Activated naive CD4-positive, alpha-beta T cell (primary cell): ENCODE measurements at places on chromosomes 3 and 15.

- DNase-seq = no peak
Measured at GRCh38 chr15:29747837-29748417, 74.3 kb downstream of the TJP1 start.

GRCh38 chr3:11250902-11251806 lies 21.0 kb upstream of the ATG7 start:
- no peak for DNase-seq

GRCh38 chr3:22236490-22237270 lies 485.7 kb upstream of the ZNF385D start:
- no peak for DNase-seq

- no peak for DNase-seq
Measured at GRCh38 chr3:30779686-30780287, 114.7 kb downstream of the GADL1 start.

DNA sequence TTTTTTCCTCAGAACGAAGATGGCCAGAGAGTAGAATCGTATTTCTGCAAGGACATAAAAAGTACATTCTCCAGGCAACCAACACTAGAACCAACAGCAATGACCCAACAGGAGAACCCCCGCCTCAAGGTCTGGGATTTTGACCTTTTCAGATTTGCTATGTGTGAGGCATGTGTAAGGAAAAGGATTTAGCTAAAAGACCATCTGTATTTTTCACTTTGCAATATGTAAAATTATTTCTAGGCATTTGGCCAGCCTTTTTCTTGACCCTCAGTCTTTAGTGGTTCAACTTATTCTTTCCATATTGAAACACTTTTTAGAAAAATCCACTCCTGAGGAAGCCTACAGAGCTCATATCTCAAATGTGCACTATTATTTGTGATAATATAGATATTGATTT lies 219.2 kb upstream of the GOLGA6L4 start:
- no peak for DNase-seq

- no peak for DNase-seq
Measured at GRCh38 chr15:68930268-68931022, at the start of gene SPESP1. Gene SPESP1, plus strand, starts transcription at chr15:68930525. Its CDS starts 129 bp downstream, at chr15:68930654.

DNA sequence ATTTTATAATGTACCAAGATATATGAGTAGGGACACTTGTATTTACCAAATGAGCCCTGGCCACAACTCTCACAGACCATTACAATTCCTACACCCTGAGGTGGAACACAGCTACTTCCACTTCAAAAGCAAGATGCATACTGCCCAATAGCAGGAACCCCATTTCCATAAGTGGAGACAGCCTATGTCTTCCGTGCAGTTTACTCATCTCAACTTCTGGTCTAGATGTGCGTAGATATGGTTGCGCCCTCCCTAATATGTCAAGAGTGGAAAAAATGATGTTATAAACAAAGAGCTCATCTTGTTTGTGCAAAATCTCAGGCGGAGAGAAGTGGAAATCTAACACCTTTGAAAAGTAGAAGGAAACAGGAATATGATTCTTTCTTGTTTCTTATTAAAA lies 44.6 kb downstream of the RAB27A start:
- no peak for DNase-seq

DNA sequence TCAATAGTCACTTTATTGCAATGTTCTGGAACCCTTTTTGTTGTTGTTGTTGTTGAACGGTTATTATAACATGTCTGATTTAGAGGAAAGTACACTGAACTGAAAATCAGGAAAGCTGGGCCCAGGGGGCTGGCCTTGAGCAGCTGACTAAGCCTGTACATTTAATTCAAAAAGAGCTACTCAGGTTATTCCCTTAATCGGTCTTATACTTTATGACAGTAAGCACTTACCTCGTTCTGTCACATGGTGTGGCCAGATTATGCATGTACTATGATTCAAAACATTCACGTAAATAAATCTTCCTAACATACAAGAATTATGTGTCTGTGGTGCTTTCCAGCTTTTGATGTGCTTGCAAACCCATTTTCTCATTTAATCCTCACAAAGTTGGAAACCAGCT lies 382.5 kb upstream of the TPRG1 start:
- no peak for DNase-seq

GRCh38 chr3:189455641-189456417 lies 175.4 kb upstream of the TP63 start:
- DNase-seq = no peak

DNA sequence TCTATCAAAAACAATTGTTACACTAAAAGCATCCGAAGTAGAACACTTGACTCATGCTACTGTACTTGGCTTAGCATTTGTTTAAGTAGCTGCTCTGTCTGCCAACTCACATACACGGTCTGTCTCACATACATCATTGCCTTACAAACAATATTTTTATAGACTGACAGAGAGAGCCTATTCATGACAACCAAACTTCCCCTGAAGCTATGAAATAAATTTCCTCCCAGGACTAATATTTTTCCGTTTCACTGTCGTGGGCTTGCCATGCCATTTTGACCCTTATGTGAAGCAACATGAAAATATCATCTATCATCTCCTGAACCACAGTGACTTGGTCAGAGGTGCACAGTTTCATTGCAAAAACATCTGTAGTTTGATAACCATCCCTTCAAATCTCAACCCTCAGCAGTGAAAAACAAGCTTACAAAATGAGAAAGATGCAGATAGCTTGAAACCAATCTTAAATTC lies 66.5 kb upstream of the PYGO1 start:
- DNase-seq = no peak

- no peak for DNase-seq
Measured at GRCh38 chr3:167031364-167032049, 348.6 kb downstream of the ZBBX start.

DNA sequence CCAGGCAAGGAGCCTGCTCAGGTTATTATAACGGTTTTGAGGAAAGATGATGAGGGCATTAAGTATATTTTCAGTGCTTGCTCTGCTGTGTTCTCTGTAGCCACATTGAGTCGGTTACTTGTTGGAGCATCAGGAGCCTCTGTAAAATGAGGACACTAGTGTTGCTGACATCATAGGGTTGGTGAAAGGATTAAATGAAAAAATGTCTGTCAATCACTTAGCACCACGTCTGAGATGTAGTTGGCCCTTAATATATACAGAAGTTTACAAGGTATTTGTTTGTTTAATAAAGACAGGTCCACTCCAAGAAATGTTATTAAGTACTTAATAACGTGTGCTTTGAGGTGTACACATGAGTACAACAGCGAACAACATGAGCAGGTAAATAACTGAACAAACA lies 735 bp upstream of the SLC25A26 start:
- DNase-seq = no peak

DNA sequence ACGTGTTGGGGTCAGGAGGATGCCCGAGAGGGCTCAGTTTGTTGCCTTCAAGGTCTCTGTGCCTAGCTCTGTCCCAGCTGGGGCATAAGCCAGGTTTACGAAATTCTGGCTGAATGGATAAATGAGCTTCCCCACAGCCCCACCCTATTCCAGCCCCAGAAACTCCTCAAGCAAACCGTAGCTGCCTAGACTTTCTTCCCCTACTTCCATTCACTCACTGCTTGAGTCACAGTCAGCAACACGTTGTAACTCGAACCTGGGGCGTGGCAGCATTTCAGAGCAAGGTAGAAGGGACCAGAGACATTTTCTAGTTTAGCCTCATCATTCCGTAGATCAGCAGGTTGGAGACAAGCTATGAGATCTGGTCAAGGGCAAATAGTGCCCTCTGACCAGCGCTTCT lies 24.2 kb downstream of the NMNAT3 start:
- no peak for DNase-seq

DNA sequence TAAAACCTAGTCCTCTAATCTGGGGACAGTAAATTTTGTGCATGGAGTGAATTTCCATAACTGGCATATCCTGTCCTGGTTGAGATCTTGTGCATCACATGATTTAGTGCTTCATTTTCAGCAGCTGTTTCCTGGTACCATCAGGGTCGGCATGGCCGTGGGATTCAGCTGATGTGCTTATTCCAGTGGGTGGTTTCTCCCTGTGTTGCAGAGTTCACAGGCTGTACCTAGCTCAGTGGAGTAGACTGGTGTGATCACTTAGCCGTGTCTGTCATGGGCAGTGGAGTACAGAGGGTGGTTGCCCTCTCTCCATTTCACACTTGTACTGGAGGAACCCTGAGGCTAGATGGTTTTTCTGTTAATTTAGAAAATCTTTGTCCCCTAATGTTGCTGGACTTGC lies 228.5 kb downstream of the PTPRG start:
- no peak for DNase-seq

GRCh38 chr3:156014489-156014888 lies 105.9 kb upstream of the KCNAB1 start:
- no peak for DNase-seq

GRCh38 chr3:42680806-42681205 lies 4.5 kb upstream of the KLHL40 start:
- no peak for DNase-seq

- no peak for DNase-seq
Measured at GRCh38 chr3:177429771-177430170, 232.5 kb upstream of the TBL1XR1 start.

GRCh38 chr3:187183210-187183862 lies 13.9 kb upstream of the RTP1 start:
- no peak for DNase-seq

DNA sequence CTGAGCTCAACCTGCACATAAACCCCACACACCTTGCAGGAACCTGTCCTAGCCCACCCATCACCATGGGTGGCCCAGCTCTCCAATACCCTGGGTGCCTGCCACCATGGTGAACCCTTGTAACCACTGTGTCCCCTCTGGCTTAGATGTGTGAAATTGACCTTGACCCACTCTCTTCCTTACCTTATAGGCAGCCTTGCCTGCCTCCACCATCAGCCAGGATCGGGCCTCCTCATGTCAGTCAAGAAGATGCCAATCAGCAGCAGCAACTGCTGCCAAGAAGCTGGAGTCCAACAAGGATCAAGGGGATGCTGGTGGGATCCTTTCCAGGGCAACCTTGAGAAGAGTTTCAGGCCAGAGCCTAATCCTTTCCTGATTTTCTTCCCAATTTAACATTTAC lies 8.8 kb upstream of the CYP11A1 start:
- DNase-seq = no peak

DNA sequence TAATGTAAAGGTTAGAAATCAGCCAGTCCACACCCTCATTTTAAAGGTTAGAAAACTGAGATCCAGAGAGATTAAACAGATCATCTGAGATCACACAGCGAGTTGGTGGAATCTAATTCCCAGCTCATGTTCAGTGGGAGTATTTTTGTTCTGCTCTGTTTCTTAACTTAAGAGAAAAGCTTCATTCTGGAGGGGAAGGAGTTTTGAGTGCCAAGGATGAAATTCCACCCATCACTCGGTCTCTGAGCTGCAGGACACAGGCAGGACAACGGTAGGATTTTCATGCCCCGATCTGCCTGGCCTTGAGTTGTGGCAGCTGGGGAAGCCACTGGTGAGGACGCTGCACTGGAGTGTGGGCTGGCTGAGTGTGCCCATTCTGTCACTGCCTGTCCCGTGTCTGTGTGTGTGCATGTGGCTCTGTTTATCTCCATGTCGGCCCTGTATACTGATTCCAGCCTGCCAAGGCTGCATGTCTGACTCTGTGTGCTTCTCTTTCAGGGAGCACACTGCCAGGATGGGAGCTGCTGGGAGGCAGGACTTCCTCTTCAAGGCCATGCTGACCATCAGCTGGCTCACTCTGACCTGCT lies 94.3 kb downstream of the CEMIP start:
- DNase-seq = no peak

GRCh38 chr15:71153823-71154524 lies 38.7 kb downstream of the THSD4 start:
- no peak for DNase-seq

DNA sequence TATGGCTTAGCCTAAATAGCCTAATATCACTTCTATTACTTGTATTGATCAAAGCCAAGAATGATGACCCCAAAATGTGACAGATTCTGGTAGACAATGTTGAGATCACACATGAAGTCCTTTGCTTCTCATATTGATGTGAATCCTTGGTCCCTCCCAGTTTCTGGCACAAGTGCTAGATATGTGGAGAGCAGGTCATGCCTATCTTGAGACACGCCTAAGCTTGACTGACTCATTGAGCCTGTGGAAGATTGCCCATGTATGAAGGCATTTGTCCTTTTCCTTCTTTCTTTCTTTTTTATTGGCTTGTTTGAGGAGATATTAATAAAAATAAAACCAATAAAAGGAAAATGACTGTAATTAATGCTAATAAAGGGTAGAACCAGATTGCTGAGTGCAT lies 54.0 kb upstream of the TMEM108 start:
- no peak for DNase-seq

GRCh38 chr3:194046995-194047645 lies 88.8 kb upstream of the HES1 start:
- DNase-seq = no peak

DNA sequence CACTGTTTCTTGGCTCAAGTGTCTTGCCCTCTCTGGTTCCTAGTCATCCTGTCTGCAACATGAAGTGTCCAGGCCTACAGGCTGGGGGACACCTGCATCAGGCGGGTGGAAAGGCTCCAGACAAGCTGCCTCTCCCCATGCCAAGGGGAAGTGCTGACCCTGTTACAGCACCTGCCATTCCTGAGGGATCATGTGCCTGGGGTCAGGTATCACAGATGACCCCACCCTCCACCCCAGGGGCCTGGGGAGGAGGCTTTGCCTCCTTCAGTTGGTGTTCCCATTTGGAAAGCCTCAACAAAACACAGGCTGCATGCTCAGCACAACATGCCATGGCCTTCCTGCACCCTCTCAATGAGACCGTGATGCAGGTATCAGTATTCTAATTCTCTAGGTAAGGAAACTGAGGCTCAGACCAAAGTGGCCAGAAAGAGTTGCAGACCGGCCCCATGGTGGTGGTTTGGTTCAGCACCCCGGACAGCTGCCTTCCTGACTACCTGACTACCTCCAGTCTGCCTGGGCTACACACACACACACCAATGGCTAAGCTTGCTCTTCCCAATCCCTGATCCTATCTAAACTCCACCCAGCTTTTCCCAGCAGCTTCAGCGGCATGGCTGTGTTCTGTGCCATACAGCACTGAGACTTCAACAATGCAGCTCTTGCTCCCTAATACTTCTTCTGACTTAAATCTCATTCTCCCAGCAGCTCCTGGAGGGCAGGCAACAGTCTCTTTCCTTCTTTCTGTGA lies 69.7 kb upstream of the LINGO1 start:
- DNase-seq = no peak

GRCh38 chr3:117074826-117075225 lies 365.2 kb downstream of the TUSC7 start:
- no peak for DNase-seq

GRCh38 chr3:147744967-147745366 lies 335.8 kb downstream of the ZIC1 start:
- DNase-seq = no peak

- DNase-seq = no peak
Measured at GRCh38 chr15:65954289-65954741, 85.0 kb downstream of the RAB11A start.
